ENCODE measurements at places on chromosomes 16 and 17.

DNA sequence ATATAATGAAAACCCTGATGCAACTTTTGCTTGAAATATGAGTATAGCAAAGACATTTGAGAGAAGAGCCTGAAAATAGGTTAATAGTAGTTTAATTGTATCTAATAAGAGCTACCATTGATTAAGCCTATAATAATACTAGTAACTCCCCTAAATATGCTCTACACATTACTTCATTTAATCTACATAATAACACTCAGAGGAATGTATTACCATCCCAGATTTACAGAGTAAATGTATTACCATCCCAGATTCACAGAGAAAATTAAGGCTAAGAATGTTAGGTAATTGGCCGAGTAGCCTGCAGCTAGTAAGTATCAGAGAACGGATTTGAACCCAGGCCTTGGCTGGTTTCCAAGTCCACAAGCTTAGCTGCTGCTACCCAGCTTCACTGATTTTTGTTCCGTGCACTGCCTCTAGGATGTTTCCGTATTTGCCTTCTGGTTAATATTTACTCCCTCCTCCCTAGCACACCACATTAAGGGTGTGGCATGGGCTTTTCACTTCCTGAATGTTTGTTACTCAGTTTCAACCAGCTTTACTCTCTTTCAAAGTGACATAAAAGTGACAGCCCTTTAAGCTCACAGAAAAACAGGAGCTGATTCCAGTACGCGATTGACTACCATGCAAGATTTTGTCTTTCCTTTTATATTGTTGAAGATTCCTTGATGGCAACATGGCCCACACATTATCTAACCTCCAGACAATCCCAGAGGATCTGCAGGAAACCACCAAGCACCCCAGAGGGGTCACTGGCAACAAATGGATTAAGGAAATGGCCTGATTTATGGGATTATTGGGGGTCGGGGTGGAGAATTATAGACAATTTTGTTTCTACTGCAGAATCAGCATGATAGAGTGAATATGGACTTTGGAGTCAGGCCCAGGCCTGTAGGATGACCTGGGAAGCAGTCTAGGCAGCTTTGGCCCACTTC lies 26.7 kb upstream of the TOX3 start:
- DNase-seq: no peak

GRCh38 chr17:73679476-73679875 lies 35.2 kb upstream of the SDK2 start:
- DNase-seq: no peak

- no peak for DNase-seq
These were observed 11.2 kb downstream of the FLYWCH2 start for GRCh38 chr16:2894231-2894630.

DNA sequence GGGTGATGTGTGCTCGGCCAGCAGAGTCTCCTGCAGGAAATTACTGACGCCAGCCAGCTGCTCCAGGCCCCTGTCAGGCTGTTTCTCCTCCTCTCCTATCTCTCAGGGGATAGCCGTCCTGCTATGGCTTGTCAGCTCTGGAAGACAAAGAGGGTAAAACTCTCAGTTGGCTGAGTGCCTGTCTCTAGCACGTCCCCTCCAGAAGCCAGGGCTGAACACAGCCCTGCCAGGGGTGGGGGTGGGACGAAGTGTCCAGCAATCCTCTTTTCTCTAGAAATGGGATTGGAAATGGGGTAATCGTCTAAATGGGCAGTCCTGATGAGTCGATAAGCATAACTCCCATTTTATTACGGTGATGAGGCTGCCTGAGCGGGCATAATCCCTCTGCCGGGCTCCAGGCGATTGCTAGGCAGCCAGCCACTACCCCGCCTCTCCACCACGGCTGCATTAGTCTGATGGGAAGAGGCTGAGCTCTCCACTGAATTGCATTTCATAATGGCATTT lies 89.1 kb upstream of the GNAO1 start:
- peak; percentile 22 for DNase-seq
